ENCODE measurements at places on chromosomes 16 and 17.

DNA sequence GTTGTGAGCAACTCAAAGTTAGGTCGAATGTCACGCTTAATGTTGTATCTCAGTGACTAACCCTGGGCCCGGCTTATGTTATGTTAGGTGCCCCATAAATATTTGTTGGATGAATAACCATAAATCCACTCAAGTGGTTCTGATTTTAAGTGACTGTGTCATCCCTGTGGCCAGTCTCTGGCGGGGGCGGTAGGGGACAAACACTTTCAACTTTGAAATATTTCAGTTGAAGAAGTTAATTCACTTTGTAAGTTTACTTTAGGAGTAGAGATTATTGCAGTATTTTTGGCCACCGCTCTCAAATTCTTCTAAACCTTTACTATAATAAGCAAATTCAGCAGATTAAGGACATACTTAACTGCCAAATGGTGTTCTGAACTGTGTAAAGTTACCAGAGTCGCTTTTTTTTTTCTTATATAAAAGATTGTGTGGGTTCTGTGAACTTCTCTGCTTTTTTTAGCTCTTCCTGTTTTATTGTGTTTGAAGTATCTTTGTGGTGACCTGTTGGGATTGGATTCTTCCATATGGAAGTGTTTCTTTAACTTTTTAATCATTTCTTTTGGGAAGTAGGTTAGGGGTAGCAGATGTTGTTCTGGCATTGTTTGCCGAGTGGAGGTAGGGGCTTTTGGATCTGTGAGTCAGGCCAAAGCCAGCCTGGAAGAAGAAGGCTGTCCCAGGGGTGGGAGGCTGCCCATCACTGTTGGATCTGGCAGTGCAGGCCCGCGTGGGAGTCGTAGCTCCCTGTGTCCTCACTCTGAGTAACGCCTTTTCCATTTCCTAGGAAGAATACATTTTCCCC lies 61.4 kb upstream of the TBX2 start:
- DNase-seq = no peak

GRCh38 chr17:8489841-8490240 lies 54.2 kb downstream of the NDEL1 start:
- no peak for DNase-seq

DNA sequence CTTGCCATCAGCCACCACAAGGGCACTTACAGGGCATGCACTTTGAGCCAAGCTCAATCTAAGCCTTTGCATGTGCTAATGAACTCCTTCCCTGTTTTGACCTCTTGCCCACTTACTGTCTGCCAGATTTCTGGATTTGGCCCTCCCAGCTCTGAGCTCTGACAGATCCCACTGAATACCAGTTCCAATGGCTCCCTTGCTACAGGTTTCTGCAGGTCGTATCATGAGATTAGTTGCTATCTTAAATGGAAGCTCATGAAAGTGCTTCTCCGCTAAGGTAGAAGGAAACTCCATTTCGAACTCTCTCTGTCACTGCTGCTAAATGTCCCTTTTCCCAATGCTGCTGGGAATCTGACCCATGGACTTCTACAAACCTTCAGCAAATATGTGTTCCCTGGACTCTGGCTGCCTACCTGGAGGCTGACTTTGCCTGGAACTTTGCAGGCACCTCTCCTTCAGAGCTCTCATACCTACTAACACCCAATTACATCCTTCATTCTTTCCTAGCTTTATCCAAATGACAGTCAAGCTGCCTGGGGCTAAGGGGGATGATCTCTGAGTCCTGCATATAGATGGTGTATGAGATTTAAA lies 23.5 kb upstream of the TOB1 start:
- DNase-seq = no peak

DNA sequence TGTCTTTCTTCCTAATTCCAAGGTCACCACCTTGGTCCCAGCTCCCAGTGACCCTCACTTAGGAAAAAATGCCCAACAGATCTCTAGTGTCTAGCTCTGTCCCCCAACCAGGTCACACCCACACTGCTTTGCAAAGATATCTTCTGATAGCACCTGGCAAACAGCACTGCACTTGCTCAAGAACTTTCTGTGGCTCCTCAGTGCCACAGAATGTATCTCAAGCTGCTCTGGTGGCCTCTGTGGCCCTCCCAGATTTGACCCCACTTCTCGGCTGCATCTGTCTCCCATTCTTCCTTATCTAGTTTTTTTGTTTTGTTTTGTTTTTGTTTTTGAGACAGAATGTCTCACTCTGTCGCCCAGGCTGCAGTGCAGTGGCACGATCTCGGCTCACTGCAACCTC lies 5.0 kb downstream of the ZNF688 start:
- no peak for DNase-seq

- no peak for DNase-seq
Observed at GRCh38 chr17:39651923-39652586, 13.1 kb upstream of the TCAP start.

DNA sequence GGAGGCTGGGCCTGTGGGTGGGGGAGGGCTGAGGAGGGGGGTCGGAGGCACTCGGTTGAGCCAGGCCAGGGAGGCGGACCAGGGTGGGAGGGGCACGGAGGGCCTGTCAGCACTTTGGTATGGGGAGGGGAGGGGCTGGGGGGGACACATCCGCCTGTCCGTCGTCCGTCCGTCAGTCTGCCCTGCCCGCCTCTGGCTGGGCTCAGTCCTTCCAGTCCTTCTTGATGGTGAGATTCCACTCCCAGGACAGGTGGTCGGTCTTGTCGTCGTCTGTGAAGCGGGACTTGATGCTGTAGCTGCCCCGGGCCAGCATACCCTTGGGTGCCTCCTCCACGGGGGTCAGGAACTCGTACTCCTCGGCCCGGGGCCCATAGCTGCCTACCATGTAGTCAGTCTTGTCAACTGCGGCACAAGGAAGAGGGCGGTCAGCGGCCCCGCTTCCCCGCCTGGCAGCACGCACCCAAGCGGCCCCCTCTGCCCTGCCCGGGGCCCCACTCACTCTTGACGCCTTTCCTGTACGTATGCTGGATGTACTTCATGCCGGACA lies 2.4 kb downstream of the ARHGDIA start:
- no peak for DNase-seq

- DNase-seq = no peak
Observed at GRCh38 chr16:81542609-81543570, 98.3 kb downstream of the CMIP start.

GRCh38 chr16:88685156-88686061 lies 898 bp downstream of the SNAI3 start:
- DNase-seq = peak; percentile 63

All from activated T-cell treated with anti-CD3 and anti-CD28 coated beads for 1 hour (primary cell).